ENCODE measurements at places on chromosomes 11 and 22. TPM values are rescaled to one million over a fixed set of nuclear protein-coding genes. Genes with fewer than 3 reads are reported as not detected.
A peak's percentile ranks its signal among the peaks of the same experiment; 100 is the strongest.

DNA sequence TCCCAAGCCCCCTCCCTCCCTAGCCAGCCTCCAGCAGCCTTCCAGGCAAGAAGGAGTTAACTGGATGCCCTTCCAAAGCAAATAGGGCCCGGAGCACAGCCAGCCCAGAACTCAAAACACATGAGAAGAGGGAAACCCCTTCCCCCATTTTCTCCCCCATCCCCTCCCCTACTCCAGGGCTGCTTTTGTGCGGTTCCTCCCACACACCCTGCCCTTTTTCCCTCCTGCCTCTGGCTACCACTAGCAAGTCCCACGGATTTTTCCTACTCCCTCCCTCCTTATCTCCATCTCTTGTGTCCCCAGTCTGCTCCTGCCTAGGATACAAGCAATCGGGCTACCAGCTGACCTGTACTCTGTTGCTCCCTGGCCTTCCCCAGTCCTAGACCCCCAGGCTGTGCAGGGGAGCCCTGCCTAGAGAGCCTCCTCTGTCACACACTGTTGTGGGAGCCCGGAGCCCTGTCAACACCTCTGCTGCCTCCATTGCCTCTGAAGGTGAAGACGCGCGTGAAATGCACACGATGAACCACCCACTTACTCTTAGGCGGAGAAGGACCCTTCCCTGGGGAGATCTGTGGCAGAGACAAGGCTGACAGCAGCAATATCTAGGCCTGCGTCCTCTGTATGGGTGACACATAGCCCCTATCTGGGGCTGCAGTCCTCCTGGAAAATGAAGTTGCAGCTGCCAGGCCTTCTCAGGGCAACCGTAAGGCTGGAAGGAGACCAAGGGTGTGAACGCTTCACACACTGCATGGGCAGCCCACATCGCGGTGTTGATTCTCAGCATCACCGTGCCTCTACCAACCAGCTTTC lies 282.8 kb downstream of the MN1 start:
- no peak for DNase-seq

Gene C11orf86
- not detected for total RNA-seq

Gene TRIM49C
- not detected for total RNA-seq

DNA sequence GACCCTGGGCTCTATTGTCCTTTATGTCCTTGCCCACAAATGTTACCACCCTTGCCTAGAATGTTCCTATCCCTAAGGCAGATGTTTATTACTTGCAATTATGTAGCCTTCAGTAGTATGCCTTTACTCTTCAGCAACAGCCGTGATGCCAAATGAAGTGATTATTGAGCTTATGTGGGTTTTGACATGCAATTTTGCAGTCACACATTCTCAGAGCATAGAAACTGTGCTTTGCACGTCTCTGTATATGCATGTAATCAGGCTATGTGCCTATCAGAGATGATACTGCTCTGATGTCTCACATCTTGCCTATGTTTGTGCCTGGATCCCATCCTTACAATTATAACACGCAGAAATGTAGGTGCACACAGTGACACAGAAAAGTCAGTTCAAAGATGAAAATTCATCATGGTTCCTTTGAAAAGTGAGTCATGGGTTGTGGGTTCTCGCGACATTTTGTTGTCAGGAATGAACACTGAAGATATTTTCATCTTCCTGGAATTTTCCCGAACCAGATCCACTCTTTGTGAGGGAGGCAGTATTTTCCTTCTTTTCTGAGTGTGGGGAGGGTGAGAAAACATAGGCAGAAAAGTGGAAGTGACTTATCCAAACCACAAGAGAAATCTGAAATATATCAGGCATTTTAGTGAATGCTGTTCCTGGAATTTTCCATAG lies 81.1 kb downstream of the BMAL1 start:
- no peak for DNase-seq

Gene CTSF
- 15.2 TPM for total RNA-seq

DNA sequence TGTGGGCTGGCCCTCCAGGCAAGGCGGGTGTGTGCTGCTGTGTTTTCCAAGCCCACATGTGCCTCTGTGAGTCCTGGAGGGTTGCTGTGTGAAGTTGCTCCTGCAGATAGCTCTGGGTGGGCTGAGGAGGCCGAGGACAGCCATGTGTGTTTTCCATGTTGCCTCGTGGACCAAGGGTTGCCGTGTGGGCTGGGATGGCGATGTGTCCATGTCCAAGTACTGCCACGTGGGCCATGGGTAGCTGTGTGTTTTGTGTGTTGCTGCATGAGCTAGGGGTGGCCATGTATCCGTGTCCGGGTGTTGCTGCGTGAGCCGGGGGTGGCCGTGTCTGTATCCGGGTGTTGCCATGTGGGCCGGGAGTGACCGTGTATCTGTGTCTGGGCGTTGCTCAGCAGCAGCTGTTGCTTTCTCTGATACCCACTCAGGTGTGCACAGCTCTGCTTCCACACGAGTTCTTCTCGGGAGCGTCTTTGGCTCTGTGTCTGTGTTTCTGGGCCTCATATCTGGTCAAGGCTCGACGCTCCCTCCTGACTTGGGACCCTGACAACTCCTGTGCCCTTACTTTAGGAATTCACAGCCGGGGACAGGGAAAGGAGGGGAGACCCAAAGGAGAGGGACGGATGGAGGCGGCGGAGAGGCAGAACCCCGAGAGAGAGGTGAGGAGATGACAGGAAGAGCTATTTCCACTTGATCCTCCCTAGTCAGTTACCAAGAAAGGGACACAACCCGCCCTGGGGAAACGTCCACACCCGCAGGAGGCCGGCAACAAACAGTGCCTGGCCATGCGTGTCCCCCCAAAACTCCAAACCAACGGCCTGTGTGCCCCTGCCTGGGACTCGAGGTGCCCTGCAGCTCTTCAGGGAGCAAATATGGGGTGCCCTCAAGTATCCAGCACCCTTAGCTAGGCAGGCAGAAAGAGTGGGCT lies 83.1 kb downstream of the PHF21B start:
- DNase-seq = no peak

GRCh38 chr11:39365809-39366436 lies 2093.5 kb downstream of the LRRC4C start:
- DNase-seq = peak; percentile 15

DNA sequence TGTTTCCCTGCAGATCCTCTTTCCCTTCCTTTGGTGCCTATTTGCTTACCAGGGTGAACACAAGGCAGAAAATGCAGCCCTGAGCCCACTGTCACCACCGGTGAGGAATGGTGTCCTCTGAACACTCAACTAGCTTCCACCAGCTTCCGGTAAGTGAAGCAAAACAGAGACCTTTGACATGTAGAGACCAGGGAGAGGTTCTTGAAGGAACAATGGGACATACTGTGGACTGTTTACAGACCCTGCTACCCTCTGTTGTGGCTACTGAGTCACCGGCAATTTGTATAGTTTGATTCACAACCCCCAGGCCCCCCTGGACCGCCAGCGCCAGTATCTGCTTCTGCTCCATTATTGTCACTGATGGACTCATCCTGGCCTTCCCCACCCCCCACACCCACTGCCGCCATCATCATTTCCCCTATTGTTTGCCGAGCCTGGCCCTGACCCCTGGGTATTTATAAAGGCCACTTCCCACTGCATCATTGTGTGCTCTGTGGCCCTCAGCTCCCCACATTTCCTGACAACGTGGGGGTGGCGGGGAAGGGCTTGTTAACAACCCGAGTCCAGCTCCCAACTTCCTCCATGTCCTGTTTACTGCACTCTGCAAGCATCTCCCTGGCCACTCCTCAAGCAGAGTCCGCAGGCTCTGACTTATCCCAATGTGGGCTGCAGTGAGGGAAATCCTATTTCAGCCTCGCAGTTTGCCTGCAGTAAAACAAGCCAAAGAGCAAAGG lies 252.9 kb downstream of the ETS1 start:
- DNase-seq = no peak

Gene LDHAL6A
- not detected for total RNA-seq

Gene ZNHIT2
- 37.1 TPM for total RNA-seq

GRCh38 chr11:1934335-1935155 lies 12.6 kb upstream of the MRPL23 start:
- DNase-seq = no peak

GRCh38 chr22:48772286-48772907 lies 1055.3 kb downstream of the BRD1 start:
- DNase-seq = no peak

All from epithelial cell of proximal tubule (primary cell).